ENCODE measurements at places on chromosomes 12 and 14.

DNA sequence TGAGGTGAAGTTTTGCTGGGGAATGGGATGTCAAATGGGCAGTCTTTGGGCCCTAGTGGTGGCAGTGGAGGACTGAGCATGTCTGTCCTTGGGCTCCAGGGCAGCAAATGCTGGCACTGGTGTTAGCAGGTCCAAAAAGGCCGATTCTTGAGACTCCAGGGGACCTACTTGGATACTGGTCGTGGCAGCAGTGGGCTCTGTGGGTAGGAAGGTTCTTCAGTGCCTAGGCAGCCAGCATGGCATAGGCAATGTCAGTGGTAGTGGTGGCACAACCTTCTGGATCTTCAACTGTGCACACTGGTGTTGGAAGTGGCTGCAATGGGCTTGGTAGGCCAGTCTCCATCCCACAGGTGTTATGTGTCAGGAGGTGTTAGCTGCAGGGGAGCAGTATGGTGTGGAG, 334.7 kb upstream of the KITLG start:
- no peak for DNase-seq

DNA sequence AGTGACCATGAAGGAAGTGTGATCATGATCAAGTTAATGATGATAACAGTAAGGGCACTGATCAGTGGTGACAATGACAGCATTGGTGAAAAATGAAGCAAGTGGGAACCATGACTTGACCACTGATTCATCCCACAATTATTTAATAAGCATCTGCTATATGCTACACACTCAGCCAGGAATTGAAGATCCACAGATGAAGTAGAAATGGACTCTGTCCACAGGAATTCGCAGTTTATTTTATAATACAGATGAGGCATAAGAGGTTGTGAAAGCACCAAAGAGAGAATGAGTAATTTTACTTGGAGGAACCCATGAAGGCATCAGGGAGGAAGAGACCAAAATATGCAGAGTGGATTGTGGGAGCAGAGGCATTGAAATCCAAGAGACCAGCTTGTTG, 33.8 kb upstream of the SMUG1 start:
- DNase-seq: no peak

GRCh38 chr14:94573475-94574277, 7.5 kb upstream of the SERPINA5 start:
- DNase-seq: no peak

DNA sequence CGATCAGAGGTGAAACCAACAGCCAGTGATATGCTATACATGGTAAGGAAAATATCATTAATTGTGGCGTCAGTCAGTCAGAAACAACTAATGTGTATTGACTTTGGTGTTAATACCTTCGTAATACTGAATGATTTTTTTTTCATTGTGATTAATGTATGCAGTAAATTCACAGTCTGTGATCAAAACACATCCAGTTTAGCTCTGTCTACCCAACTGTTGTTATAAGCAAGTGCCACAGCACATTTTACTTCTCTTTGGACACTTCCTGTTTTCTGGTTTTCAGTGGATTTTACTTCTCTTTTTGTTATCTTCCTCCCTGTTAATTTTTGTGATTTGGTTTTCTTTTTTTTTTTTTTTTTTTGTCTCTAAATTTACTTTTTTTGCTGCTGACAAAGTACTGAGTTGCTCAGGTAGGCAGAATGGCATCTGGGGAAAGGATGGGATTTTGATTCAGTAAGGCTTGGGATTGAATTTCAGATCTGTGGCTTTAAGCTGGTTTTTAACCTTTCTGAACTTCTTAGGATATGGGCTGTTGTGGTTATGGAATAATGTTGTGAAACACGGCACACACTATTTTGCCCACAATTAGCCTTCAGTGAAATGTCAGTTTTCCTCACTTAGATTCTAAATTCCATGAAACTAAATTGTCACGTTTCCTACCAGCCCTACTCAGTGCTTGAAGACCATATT, 604 bp downstream of the GLIPR1 start:
- no peak for DNase-seq

GRCh38 chr12:95721320-95721719, 69.2 kb downstream of the NTN4 start:
- no peak for DNase-seq

DNA sequence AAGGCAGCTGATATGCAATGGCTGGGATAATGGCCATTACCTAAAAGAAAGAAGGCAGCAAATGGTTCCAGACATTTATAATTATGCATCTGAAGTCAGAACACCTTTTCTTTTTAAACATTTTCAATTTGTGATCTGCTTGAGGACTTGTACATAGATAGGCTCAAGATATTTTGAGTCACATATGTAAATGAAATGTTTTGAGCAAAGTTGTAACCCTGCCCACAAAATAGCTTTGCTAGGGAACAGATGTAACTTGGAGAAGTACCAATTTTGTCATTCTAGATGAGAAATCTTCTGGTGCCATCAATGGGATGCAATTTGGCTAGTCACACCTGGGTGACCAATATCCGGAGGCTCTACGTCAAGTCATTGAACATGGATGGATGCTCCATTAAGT, 123.1 kb downstream of the FLRT2 start:
- DNase-seq: no peak

- DNase-seq: no peak
Observed at GRCh38 chr14:75917946-75918335, 63.9 kb downstream of the TGFB3 start.
